IMR-90 (cell line): ENCODE measurements at places on chromosomes 6 and 20. TPM values are rescaled to one million over a fixed set of nuclear protein-coding genes. Genes with fewer than 3 reads are reported as not detected.

GRCh38 chr20:44198872-44199271 lies 11.7 kb downstream of the OSER1 start:
- no peak for DNase-seq

DNA sequence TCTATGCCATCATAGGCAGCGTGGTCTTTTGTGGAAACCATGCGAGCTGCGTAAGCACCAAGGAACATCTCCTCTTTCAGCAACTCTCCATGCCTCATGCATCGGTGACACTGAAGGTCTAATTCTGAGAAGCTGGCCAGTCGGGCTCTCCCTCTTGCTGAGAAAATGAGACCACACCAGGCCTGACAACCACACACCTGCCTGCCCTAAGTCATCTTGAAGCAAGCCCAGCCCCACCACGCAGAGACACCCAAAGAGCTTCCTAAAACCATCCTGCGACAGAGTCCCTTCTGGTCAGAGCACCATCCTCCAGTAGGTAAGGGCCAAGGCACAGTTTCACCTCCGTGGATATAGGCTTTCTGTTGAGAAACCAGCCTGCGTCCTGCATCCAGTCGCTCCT lies 26.6 kb downstream of the PREX1 start:
- no peak for DNase-seq

DNA sequence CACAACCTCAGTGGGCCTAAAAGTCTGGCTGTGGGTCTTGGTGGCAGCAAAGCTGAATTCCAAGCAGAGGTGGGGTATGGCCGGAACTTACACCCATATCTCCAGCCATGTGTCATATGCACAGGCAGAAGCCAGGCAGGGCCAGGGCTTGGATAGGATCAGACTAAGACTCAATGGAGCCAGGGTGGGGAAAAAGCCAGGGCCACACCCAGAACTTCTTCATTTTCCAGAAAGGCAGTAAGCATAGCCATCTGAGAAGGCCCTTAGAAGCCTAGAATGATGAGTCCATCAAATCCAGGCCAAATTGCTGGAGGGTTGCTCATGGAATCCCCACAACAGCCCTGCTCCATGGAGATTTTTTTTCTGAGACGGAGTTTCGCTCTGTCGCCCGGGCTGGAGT lies 116.2 kb upstream of the SRSF6 start:
- no peak for DNase-seq

The TMEM74B gene
- total RNA-seq, result not detected in 2 replicates

DNA sequence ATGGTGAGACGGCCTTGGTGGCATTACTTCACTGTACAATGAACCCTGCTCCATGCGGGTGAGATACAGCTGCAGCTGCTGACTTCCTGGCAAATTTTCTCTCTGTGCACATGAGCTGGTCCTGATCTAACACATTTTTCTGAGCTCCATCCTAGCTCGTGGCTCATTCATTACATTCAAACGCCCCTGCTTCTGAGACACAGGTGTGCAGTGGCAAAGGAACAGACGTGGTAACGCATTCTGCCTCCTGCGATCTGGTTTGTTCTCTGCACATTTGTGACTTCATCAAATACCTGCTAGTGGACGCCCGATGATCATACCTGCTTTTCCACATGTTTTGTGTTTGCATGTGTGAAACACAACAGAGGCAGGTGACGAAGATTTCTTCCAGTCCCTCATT lies 189.6 kb upstream of the PDE10A start:
- DNase-seq, result no peak

GRCh38 chr6:96562886-96563285 lies at the start of gene FHL5:
Gene FHL5 (plus strand): TSS chr6:96563128. CDS start chr6:96603614, 40,486 bp downstream.
- DNase-seq, result no peak

DNA sequence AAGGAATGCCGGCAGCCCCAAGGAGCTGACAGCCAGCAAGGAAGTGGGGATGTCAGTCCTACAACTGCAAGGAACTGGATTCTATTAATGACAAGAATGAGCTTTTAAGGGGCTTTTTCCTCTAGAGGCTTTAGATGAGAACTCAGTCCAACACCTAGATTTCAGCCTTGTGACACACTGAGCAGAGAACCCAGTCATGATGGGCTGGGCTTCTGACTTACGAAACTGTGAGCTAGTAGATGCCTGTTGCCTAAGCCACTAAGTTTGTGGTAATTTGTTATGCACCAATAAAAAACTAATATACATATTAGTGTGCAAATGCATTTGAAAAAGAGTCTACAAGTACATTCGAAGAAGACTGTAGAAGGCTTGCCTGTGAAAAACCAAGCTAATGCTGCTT lies 263.3 kb downstream of the SOX4 start:
- peak; percentile 69 for DNase-seq

DNA sequence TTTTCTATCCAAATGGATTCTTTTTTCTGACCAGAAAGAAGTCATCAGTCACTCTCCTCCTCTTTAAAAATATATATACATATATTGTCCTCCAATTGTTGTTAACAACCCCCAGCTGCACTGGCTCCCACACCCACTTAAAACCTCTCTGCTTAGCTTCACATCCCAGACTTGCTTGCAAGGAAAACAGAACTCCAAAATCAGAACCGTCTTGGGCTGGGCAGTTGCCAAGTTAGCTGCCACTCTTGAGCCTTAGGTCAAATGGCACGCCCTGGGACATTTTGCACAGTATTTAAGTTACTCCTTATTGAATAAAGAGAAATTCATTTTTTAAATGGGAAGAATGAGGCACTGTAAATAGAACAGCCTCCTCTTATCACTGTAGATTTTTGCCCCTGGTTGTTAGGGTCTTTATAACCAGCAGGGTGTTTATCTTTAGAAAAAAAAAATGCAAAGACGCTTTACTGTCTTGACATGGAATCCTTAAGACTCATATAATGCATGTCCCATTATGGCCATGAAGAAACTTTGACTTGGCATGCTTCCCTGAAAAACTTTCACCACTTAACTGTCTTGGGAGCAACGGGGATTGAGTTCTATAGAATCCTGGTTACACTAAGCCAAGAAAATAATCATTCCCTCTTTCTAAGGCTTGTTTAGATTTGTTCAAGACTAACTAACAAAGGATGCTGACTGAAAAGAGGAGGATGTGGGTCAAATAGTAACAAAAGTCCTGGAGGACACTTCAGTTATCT lies 204.5 kb downstream of the ISM1 start:
- no peak for DNase-seq

DNA sequence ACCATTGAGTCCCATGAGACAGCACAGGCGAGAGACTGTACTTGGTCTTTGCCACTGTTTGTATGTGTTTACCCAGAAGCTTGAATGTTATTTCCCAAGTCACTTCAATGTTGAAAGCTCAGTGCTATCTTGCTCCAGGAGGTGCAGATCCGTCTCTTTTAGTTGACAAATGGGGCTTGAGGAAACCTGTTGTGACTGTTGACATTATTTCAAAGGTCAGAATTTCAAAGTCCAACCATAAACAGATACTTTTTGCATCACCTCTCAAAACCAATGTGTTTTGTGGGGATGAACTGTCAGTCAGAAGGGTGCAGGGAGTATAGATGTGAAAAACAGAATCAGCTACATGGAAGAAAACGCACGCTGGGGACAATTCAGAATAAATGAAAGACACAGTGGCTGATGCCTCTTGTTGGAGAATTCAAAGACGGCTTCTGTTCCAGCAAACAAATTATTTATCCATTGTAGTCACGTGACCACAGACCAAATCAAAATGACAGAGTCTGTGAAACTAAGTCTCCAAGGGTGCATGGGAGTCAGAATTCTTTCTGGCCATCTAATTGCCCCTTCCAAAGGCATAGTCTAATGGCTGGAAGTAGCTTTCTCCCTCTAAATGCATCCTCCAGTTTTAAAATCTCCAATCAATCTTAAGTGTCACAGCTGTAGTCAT lies 83.7 kb downstream of the MYLK4 start:
- no peak for DNase-seq

The SEL1L2 gene
- not detected in 2 replicates for total RNA-seq

GRCh38 chr6:152534541-152534940 lies 102.6 kb downstream of the SYNE1 start:
- DNase-seq, result no peak

DNA sequence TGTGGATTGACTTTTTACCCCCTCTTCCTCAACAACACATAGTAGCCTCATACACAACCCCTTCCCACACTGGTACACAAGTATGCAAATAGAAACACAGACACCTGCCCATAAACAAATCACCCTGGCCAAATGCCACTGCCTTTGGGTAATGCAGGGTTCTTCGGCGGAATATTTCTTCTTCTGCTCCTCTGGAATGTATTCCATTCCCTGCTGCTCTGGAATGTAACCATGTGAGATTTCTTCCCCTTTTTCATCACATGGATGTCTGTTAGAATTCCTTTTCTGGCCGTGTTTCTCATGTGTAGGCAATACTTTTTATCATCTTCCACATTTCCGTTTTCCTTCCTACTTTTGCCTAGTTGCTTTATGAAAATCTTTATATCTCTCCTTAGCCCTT lies 76.1 kb upstream of the TPD52L1 start:
- no peak for DNase-seq

DNA sequence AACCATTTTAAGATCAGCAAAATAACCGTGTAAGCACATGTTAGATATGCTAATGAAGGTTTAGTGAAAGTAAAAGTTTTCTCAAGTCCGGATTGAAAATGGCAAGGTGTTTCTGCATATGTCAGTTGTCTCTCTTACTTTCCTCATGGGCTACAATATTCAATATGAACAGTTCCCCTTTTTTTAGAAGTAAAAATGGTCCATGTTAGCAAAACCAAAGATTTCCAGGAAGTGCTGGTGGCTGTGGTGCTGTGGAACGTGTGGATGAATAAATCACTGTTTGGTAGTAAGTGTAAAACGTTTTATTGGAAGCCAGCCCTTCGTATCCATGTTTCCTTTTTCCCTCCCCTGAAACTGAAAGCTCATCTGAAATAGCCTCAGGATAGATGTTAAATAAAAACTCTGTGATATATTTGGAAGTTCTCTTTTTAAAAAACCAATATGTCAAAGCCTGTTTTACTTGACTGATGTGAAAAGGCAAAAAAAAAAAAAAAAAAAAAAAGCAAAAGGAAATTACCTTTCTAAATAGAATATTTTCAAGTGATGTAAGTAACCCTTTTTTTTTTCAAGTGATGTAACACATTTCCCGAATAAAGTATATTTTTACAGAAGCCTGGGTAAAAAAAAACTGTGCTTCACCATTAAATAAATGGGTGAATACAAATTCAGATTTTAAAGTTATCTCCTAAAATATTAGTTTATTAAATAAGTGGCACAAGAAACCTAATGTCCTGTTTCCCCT lies 41.9 kb downstream of the PLEKHG1 start:
- no peak for DNase-seq

- DNase-seq, result no peak
These were observed 15.4 kb downstream of the EZR start for GRCh38 chr6:158803733-158804143.

DNA sequence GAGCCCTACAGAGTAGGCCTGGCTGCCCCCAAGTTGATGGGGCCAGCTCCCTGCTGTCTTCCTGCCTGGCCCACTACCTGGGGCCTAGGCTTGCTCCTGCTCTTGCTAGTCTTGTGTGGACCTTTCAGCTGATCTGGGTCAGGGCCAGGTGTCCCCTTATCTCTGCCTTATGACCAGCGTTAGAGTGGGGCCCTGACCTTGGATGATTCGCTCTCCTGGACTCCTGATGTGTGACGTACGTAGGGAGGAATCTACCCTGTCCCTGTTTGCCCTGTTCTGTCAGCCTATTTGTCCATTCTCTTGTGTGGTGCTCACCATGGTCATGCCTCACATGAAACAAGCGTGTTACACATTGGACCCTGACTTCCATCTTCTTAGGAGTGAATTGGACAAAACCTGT lies 571.8 kb downstream of the QKI start:
- DNase-seq, result peak; percentile 30

DNA sequence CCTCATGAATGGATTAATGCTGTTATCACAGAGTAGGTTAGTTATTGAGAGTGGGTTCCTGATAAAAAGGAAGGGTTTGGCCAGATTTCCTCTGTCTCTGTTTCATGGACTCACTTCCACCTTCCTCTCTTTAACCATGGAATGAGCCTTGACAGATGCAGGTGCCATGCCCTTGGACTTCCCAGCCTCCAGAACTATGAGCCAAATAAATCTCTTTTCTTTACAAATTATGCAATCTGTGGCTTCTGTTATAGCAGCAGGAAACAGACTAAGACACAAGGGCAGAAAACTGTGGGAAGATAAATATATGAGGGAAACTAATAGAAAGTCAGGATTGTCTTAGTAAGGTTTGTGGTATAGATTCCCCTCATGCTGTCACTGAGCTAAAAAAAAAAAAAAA lies 106.5 kb downstream of the QRSL1 start:
- no peak for DNase-seq

- DNase-seq, result peak; percentile 31
These were observed 8.6 kb downstream of the CDC40 start for GRCh38 chr6:110188791-110189190.
